Left lung (tissue), 14 donors: ENCODE measurements at places on chromosomes 3 and 15. TPM values are rescaled to one million over a fixed set of nuclear protein-coding genes. Genes with fewer than 3 reads are reported as not detected.

DNA sequence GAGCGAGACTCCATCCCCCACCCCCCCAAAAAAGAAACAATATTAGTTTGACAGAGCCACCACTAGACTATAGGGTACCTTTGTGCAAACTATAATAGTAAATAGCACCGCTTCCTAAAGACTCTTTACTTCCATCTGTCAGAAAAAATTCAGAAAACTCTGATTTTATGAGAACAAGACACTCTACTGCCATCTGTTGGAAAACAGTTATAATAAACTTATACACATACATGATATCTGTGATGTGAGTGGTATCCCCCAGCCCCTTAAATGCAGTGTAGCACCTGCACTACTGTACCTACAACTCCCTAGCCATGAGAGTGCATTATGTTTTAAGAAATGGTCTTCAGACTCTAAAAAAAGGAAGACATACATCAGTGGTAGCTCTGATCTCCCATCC lies 47.1 kb upstream of the CTDSPL start:
- no peak for DNase-seq

GRCh38 chr3:13137941-13138832 lies 65.0 kb upstream of the IQSEC1 start:
- no peak for DNase-seq

- DNase-seq: no peak
These were observed 242.1 kb upstream of the C2CD4B start for GRCh38 chr15:62407216-62407615.

Gene COL7A1
- 9.6 TPM for polyA plus RNA-seq

Gene GOLGA6L26
- not detected for polyA plus RNA-seq

DNA sequence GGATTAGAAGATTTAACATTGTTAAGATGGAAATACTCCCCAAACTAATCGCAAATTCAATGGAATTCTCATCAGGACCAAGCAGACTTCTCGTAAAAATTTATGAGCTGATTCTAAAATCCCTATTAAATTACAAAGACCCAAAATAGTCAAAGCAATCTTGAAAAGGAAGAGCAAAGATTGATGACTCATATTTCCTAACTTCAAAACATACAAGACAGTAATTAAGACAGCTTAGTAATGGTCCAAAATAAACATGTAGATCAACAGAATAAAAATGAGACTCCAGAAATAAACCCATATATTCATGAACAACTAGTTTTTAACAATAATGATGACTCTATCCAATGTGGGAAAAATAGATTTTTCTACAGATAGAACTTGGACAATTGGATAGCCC lies 148.7 kb downstream of the SI start:
- DNase-seq: no peak

DNA sequence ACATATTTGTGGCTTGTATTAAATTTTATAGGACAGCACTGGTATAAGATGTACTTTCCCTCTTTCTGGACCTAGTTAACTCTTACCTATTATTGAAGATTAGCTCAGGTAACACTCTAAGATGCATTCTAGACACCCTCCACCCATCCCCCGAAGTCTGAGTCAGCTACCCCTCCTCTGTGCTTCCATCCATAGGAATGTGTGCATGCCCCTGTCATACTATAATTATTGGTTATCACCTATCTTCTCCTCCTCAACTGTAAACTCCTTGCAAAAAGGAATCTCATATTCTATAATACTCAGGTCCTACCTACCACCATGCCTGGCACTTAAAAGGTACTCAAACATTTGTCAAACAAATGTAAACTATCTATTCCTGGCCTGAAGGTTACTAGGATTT lies 3.0 kb downstream of the PEAK1 start:
- no peak for DNase-seq

Gene DNAJA4
- 44.7 TPM for polyA plus RNA-seq

- DNase-seq: no peak
These were observed 2.4 kb downstream of the IGF2BP2 start for GRCh38 chr3:185822221-185823000.

Gene ANKUB1
- 0.22 TPM for polyA plus RNA-seq

GRCh38 chr3:194005930-194006501 lies 129.9 kb upstream of the HES1 start:
- DNase-seq: no peak

DNA sequence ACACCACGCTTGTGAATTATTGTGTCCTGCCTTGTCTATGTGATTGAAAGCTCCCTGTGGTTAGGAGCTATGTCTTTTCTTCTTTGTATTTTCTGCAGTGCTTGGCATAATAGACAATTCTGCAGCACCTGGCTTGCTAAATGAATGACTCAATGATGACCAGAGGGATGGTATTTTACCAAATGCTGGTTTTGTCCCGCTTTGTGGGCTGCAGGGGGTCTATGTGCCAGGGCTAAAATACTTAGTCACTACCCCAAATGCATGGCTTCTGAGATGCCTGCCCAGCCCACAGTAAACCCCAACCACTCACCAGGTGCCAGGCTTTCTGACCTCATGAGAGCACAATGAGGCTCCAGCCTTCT lies 50.9 kb downstream of the BOC start:
- DNase-seq: no peak

Gene ALDH1L1
- polyA plus RNA-seq: 0.50 TPM
